ENCODE measurements at places on chromosomes 2 and 18. TPM values are rescaled to one million over a fixed set of nuclear protein-coding genes. Genes with fewer than 3 reads are reported as not detected.
A peak's percentile ranks its signal among the peaks of the same experiment; 100 is the strongest.

The NTSR2 gene
- total RNA-seq: not detected

DNA sequence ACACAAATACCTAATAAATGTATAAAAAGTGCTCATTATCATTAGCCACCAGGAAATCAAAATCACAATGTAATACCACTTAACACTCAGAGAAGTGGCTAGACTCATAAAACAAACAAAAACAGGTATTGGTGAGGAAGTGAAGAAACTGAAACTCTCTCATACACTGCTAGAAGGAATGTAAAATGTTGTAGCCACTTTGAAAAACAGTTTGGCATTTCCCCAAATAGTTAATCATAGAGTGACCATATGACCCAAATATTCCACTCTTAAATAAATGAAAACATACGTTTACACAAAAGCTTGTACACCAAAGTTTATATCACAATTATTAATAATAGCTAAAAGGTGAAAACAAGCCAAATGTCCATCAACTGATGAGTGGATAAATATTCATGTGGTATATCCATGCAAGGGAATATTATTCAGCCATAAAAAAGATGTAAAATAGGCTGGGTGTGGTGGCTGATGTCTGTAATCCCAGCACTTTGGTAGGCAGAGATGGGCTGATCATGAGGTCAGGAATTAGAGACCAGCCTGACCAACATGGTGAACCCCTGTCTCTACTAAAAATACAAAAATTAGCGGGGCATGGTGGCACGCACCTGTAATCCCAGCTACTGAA, 86.2 kb upstream of the COL5A2 start:
- DNase-seq: no peak

- no peak for DNase-seq
These were observed 58.7 kb downstream of the PUM2 start for GRCh38 chr2:20291846-20292408.

- DNase-seq: peak; percentile 72
These were observed 91.7 kb upstream of the MMADHC start for GRCh38 chr2:149679286-149679685.

GRCh38 chr2:197191177-197191939, 119.2 kb downstream of the ANKRD44 start:
- no peak for DNase-seq

The CMPK2 gene
- 10.5 TPM for total RNA-seq

GRCh38 chr18:52723550-52723970, 383.6 kb downstream of the DCC start:
- peak; percentile 84 for DNase-seq

The LIMS2 gene
- total RNA-seq: 0.17 TPM

DNA sequence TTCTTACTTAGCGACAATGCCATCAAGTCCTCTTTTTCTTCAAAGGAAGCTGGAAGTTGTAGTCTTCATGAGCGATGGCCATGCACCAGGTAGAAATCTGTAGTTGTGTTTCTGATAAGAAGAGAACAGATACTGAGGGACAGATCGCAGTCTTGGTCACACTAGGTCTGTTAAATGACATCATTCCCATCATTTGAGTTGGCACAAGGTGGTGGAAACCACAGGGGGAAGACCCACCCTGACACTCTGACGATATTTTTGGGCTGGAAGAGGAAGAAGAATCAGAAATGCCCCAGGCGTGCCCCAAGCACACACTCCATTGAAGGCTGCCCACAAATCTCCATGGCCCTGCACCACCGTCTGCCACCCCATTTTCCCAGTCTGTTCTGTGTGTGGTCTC, 89.0 kb upstream of the BOD1L2 start:
- no peak for DNase-seq

- DNase-seq: no peak
These were observed 15.1 kb downstream of the MYCN start for GRCh38 chr2:15955232-15955988.

The E2F6 gene
- total RNA-seq: 12.5 TPM

The FBLN7 gene
- total RNA-seq: 0.04 TPM

DNA sequence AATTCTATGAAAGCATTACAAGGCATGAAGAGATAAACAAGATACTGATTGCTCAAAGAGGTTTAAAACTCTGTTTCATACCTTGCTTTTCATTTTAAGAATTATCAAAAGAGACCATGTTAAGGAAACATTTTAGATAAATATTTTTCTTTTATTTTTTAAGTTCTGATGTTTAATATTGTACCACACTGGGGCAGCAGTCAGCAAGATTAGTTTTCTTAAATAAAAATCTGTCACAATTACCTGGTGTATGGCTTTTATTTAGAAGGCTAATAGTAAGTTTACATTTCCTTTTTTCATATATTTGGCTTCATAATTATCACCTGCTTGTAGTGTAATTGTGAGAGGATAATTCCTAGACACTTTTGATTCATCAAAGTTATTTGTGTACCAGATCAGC, 46.4 kb downstream of the ZNF804A start:
- peak; percentile 3 for DNase-seq

DNA sequence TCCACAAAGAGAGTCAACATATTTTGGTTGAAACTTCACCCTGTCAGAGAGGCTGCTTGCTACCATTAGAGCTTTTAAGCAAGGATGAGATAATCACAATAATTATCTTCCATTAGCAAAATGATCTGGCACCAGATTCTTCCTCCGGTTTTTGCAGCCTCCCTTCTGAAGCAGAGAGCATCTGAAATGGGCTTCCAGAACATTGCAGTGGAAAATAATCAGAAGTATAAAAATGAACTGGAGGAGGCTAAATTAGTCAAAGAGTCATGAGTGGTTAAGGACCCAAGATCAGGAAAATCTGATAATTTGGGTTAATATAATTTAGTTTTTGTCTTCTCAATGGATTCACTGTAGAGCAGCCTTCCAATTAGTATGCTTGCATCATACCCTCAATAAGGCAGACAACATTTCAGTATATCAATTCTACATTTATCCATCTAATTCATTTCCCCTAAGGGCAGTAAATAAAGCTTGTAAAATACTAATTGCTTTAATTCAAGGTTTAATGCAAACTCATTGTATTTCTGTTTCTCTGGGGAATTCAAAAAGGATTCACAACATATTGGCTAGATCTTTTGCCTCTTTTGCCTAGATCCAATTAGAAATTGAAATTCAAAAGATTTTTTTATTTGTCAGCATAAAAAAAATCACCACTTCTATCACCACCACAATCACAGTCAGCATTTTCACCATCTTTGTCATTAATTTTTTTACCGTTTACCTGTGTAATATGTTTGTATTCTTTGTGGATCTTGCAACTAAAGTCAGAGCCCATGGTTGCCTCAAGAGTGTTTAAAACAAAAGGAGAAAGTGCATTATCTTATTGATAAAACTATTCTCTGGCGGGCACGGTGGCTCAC, 537.2 kb upstream of the DCC start:
- no peak for DNase-seq

GRCh38 chr2:222568865-222569264, 87.0 kb downstream of the FARSB start:
- DNase-seq: no peak

DNA sequence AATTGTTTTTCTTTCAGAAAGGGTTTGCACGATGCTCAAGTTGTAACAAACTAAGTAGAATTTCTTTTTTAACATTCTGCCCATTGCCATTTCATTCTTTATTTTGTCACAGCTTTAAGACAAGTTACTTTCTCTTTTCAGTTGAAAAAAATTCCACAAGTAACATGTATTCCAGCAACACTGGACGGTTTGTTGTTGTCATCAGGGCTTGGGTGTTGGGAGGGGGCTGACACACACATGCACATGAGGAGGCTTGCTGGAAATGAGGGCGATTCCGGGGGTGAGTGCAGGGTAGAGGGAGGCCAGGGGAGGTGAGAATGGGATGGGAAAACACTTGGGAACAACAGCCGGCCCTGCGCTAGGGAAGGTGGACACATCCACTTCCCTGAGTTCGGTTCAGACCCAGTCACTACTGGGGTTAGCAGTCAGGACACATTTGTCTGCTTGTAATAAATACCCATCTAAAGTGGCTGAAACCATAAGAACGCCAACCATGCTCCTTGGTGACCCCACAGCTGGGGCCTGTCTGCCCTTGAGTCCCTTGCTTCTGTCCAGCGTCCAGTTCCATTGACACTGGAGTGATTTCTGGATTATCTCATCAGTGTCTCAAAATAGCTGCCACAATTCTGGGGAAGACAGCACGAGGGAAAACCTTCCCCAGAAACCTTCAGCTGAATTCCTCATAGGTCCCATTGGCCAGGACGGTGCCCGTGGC, 141.8 kb upstream of the BCL2L11 start:
- no peak for DNase-seq
